GM19239 (cell line): ENCODE measurements at places on chromosomes 1 and 21.
A peak's percentile ranks its signal among the peaks of the same experiment; 100 is the strongest.

GRCh38 chr1:198978523-198978922 lies 339.7 kb downstream of the PTPRC start:
- DNase-seq = no peak

DNA sequence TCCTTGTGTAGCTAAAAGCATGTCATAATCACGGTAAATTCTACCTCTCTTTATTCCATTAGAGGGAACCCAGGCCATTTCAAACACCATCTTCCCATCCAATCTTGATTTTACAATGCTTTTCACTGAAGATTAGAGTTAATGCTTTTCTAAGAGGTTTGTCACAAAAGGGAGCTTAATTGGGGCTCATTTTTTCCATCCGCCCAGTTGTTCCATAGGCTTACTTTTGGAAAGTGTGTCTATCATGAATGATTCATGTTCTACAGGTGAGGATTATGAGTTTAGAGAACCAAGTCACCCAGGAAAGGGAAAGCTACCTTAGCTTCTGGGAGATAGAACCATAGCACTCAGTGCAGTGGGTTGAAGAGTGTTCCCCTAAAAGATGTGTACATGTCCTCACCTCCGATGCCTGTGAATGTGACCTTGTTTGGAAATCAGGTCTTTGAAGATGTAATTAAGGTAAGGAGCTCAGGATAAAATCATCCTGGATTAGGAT lies 286.9 kb upstream of the RUNX1 start:
- DNase-seq = no peak

DNA sequence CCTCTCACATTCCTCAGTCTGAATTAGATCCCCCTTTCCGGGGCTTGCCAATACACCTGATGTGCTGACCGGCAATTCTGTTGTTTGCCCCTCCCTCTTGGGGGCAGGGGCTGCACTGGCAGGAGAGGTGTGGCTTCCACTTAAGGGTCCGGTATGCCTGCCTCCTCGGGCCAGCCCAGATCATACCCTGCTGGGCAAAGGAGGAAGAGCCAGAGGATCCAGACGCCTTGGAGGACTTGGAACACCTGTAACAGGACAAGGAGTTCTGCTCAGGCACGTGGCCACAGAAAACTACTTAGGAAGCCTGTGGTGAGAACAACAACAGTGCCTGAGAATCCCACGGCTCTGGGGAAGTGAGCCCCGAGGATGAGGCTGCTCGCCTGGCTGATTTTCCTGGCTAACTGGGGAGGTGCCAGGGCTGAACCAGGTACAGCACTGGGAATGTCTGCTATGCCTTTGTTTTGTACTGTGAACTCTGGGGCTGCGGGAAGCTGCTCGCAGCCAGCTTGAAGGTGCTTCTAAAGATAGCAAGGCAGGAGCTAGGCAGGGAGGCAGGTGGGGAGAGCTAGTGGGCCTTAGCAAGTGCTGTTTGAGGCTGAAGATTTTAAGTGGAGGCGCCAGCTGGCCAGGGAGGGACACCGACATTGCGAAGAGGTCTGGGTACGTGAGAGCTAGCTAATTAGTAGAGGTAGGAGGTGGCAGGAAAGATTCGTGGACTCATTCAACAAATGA lies at the start of gene SMPDL3B:
Gene SMPDL3B, plus strand, starts transcription at position 183 of the 732 bp plus-strand sequence. Its CDS starts 184 bp downstream, at position 367.
- no peak for DNase-seq

- no peak for DNase-seq
Observed at GRCh38 chr1:6596886-6597776, 5.5 kb downstream of the KLHL21 start.

GRCh38 chr1:19400875-19401534 lies 84.3 kb downstream of the CAPZB start:
- DNase-seq = no peak

- DNase-seq = peak; percentile 80
Observed at GRCh38 chr1:21818656-21819055, 6.6 kb downstream of the LDLRAD2 start.

DNA sequence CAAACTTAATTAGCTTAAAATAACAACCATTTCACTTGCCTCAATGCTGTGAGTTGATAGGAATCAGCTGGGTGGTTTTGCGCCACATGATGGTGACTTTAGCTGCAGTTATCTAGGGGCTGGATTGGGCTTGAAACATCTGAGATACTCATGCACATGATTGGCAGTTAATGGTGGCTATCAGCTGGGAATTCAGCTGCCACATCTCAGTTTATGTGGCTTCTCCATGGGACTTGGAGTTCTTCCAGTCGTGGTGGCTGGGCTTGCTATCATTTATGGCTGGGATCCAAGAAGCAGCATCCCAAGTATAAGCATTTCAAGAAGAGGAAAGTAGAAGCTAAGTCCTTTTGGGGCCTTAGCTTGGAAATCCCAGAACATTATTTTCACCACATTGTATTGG lies 36.4 kb downstream of the PDC start:
- no peak for DNase-seq

DNA sequence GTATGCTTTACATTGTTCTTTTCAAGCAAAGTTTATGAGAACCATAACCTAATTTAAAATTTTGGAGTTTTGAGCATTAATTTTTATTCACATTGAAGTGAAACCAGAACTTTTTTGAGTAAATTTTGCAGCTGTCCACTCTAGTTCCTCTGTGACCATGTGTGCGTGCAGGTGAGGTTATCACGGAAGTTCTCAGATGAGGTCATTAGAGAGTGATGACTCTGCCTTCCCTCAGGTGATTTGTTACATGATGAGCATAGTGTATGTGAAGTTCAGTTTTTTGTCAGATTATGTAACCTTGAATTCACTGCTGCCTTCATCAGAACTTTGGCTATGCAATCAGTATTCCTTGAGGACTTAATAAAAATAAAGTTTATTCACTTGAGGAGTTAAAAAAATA lies 828.2 kb downstream of the ADGRL2 start:
- no peak for DNase-seq

GRCh38 chr1:214349781-214350180 lies 68.8 kb downstream of the SMYD2 start:
- DNase-seq = no peak

- DNase-seq = no peak
Observed at GRCh38 chr1:221557013-221557412, 184.9 kb downstream of the DUSP10 start.

- DNase-seq = no peak
Observed at GRCh38 chr1:222404710-222405109, 143.2 kb downstream of the HHIPL2 start.

DNA sequence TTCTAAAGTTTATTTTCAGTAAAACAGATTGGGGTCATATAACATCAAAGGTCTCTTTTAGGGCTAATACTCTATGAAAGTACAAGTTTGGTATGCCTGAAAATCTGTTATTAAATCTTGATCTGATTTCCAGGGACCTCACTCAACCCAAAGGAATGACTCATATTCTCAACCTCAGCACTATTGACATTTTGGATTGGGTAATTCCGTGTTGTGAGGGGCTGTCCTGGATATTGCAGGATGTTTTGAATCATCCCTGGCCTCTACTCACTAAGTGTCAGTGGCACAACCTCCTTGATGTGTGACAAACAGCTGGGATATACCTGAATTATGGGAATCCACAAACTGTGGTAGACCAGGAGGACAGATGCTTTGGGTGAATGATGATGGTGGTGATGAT lies 51.5 kb upstream of the CYP2J2 start:
- no peak for DNase-seq

- DNase-seq = no peak
Observed at GRCh38 chr1:77076759-77077158, 142.5 kb downstream of the PIGK start.

DNA sequence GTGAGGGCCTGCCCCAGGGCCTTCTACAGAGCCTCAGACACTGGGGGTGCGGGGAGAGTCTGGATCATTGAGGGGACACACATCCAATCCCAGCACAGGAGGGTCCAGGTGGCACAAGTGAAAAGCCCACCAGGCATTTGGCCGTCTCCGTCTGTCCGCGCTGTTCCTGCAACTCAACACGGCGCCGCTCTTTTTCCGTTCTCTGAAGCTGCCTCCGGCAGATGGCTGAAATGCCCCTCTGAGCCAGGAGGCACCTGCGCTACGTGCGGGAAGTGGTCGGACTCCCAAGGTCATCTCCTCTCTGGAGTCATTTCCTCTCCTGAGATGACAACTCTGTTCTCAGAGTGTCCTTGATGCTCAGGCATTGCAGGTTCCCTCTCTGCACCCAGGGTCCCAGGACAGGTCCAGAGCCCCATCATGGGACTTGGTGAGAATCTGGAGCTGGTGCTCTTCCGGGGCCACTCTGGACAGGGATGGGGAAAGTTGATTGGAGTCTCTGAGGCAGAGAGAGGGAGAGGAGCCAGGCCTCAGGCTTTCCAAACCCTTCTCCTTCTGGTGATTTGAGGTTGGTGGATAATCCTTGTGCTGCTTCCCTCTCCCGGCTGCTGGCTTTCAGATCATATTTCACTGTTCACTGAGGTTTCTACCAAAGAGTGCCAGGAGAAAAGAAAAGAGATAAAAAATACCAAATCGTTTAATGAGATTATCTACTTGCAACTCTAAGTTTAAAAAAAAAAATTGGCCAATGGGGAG lies 14.0 kb upstream of the MIXL1 start:
- DNase-seq = no peak

GRCh38 chr1:200653022-200653462 lies 16.7 kb downstream of the DDX59 start:
- DNase-seq = no peak

DNA sequence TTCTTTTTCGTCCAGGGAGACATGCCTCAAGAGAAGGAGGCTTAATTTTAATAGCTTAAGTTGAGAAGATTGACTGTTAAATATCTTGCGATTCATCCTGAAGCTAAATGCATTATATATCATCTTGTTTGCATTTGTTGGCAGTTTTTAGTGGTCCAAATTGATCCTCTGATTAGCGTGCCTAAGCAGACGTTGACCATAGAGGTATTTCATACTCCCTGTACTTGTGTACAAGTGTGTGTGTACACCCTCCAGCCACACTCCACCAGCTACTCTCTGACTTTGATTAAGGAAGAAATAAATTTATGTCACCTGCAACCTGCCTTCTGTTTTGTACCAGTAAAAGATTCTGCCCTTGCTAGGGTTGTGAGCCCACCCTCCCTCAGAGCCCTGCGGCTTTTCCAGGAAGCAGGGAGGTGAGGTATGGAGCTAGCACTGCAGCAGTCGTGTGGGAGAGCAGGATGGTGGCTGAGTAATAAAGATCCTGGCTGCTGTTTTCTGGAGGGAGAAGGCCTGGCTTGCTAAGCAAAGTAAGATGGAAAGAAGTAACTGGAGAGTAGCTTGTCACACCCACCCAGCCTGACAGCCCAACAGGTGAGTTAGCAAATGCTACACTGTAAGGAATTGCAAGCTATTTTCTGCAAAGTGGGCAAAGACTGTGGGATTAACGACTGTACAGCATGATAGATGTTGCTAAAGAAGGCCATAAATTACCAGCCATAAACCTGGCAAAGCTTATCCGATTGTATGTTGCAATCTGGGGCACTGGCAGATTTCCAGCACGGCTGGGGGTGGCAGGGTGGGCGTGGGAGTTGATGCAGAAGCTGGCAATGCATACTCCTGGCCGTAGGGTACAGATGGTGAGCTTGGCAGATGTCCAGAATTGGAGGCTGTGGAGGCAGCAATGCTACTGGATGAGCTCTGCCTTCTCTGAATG lies 170.2 kb downstream of the TNR start:
- no peak for DNase-seq

GRCh38 chr1:9326596-9326995 lies 33.9 kb downstream of the SPSB1 start:
- no peak for DNase-seq

- no peak for DNase-seq
Observed at GRCh38 chr1:113094506-113094905, 21.5 kb downstream of the LRIG2 start.

- no peak for DNase-seq
Observed at GRCh38 chr1:209587789-209588188, 4.3 kb downstream of the CAMK1G start.

GRCh38 chr1:107076841-107077240 lies 20.4 kb downstream of the PRMT6 start:
- no peak for DNase-seq

- DNase-seq = no peak
Observed at GRCh38 chr21:13368200-13368599, 241.4 kb upstream of the POTED start.

GRCh38 chr1:201190624-201191051 lies at the start of gene IGFN1:
Gene IGFN1, plus strand, starts transcription at chr1:201190824. Its CDS starts 2,470 bp downstream, at chr1:201193294.
- DNase-seq = no peak

GRCh38 chr1:241459186-241459802 lies 60.3 kb downstream of the FH start:
- DNase-seq = no peak

GRCh38 chr1:11823366-11824137 lies 17.6 kb downstream of the CLCN6 start:
- DNase-seq = no peak

GRCh38 chr21:42001781-42002180 lies 8.4 kb downstream of the ZBTB21 start:
- DNase-seq = no peak
